Liver (tissue), 10 donors: ENCODE measurements at places on chromosomes 13 and 19. TPM values are rescaled to one million over a fixed set of nuclear protein-coding genes. Genes with fewer than 3 reads are reported as not detected.

- H3K27ac ChIP-seq: peak within 1 kb of the TSS; percentile 54
- H3K4me3 ChIP-seq: peak within 1 kb of the TSS; percentile 44
- H3K36me3 ChIP-seq: no peaks in the 10 kb centered on the region
- no peaks in the 10 kb centered on the region for H3K4me1 ChIP-seq
- no peaks in the 10 kb centered on the region for H3K27me3 ChIP-seq
Measured at GRCh38 chr19:21358768-21359451, at the start of gene ZNF738. ZNF738 (plus strand) TSS chr19:21359000; CDS start chr19:21359141, 141 bp downstream.

DNA sequence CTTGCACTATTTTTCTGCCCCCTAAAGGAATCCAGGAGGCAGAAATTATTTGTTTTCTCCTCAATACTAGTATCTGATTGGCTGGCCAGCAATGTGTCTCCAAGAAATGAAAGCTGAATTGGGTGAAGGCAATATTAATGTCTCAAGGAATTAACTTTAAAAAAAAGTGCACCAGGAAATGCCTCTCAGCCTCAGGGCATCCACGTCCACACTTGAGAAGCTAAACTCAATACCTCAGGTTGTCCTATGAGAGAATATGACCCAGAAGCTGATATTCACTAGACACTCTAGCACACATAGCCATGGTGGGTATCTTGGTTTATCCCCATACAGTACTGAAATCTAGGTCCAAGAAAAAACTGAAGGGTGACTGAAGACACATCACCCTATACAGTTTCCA is 2.1 kb downstream of the ZNF91 start:
- no peak overlapping the region for H3K4me3 ChIP-seq
- H3K27me3 ChIP-seq: no peaks in the 10 kb centered on the region
- no peak overlapping the region for H3K27ac ChIP-seq
- H3K36me3 ChIP-seq: peaks cover 2% of the 10 kb centered on the region
- H3K4me1 ChIP-seq: peaks cover 6% of the 10 kb centered on the region
- DNase-seq: no peak

PGLYRP2 gene
- 68.5 TPM for total RNA-seq

ZNF541 gene
- total RNA-seq: 0.05 TPM

DNA sequence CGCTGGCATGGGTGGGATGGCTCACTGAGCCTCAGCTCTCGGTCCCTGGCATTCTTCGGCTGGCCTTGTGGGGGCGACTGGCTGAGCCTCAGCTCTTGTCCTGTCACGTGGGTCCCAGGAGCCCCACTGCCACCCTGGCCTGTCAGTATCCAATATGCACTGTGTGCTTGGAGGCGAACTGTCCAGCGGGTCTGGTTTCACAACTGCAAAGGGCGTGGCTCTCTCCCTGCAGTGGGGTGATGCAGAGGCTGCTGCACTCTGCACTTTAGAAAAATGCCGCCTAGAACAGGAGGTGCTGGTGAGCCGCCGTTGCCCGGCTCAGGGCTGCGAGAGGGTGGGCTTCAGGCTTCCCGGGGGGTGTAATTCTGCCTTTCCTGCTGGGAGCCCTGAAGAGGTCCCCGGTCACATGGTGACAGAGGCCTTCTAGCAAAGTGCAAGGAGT is 17.0 kb upstream of the TMEM255B start:
- H3K36me3 ChIP-seq: no peaks in the 10 kb centered on the region
- H3K4me1 ChIP-seq: no peaks in the 10 kb centered on the region
- H3K27me3 ChIP-seq: no peaks in the 10 kb centered on the region
